ENCODE measurements at places on chromosomes 6 and 20.

GRCh38 chr20:64133951-64134407 lies 26.6 kb upstream of the NPBWR2 start:
- DNase-seq, result peak; percentile 24

GRCh38 chr20:55172310-55173002 lies 697.1 kb downstream of the DOK5 start:
- no peak for DNase-seq

DNA sequence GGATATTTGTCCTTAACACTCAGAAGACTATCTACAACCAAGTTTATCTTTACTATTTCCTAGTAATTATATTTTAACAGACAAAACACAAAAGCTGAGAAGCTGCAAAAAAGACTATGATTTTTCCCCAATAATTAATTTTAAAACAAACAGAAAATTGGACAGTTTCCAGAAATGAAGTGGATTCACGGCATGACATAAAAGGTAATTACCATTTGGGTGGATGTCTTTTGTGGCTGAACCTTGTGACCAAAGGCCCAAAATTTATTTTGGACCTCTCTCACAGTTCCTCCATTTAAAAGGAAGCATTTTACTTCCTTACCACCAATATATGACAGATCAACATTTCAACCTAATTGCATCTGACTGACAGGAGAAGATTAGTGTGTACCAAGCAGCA lies 90.2 kb downstream of the GMDS start:
- no peak for DNase-seq

GRCh38 chr6:121828146-121828886 lies 392.9 kb downstream of the GJA1 start:
- DNase-seq, result no peak

DNA sequence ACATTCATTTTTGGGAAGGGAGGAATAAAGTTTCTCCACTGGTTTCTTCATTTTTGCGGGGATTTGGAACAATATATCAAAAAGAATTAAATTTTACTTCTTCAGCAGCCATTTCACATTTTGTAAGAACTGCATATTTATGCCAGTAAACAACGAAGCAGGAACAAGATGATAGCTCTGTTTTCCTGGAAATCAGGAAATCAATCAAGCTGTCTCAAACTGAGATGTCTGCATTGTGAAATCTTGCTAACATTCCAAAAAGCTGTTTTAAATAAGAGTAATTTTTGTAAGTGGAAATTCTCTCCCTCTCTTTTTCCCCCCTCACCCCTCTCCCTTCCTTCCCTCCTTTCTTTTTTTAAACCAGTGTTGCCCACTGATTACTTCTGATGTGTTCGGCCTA lies 20.0 kb downstream of the MAPK13 start:
- no peak for DNase-seq

DNA sequence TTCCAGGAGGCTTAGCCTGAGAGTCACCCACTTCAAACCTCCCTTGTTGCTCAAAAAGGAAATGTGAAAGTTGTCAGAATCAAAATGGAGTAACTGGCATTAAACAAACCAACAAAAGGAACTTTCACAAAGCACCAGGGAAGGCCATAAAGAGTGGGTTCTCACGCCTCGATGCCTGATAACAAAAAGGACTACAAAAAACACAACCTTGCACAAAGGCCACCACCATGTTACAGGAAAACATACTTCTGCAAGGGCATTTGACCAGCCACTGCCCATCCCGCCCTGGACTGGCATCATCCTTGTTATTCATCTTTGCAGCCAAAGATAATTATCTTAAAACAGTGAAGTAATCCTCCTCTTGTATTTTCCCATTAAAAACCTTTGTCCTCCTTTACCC lies 34.8 kb downstream of the RNASET2 start:
- no peak for DNase-seq

DNA sequence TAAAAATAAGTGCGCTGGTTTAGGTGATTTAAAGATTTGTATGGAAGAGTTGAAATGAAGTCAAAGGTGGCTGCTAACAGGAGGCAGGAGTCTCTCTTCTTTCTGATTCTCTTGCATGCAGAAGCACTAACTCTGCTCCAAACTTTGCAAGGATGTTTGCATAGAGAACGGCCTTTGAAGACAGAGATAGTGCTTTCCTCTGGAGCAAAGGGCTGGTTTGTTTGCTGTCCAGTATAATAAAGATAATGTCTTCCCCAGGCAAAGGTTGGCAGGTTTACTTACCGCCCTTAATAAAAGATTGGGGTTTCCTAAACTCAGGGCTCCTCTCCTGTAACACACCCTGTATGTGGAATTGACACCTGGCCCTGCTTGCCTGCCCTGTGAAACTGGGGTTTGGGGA lies 210.6 kb upstream of the RREB1 start:
- DNase-seq, result no peak

GRCh38 chr6:44533421-44533820 lies 145.9 kb downstream of the CDC5L start:
- DNase-seq, result no peak

- DNase-seq, result peak; percentile 95
These were observed 660 bp upstream of the TFB1M start for GRCh38 chr6:155314773-155315515.

DNA sequence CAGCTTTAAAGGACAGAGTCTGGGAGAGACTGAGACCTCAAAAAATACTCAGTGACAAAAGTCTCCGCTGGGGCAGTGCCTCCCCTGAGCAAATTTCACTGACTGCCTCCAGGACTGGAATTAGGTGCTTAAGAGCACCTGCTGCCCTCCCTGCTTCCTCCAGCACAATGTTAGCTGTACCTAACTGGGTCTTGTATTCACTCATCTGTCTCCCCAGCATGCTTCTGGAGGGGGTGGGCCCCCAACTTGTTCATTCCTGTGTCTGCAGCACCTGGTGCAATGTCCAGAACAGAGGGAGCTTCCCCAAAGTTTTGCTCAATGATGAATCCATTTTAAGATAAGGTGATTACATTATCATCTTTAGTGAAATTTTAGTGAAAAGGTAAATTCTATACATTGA lies 650.7 kb downstream of the KIF16B start:
- DNase-seq, result no peak

DNA sequence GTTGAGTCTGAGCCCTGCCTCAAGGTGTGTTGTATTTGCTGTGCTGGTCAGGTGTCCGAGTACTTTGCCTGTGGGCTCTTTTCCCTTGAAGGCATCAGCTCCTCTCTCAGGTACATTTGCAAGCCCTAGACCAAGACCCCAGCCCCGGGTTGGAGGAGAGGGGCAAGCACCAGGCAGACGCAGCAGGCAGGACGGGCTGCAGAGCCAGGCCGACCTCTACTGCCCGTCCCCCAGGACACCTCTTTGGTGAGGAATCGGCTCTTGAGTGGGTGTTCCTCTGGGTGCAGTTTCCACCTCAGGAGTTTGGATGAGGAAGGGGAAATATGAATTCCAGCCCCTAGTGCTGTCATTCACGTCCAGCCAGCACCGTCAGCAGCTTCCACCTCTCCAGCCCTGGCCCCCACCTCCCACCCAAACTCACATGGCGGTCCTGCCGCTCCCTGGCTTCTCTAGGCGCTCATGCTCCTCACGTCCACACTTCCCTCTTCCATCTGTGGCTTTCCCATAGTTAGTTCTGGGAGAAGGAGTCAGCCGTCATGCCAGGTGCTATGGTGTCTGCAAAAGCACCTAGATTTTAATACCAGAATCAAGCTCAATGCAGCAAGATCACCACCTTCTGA lies 183.9 kb downstream of the DLL1 start:
- no peak for DNase-seq

DNA sequence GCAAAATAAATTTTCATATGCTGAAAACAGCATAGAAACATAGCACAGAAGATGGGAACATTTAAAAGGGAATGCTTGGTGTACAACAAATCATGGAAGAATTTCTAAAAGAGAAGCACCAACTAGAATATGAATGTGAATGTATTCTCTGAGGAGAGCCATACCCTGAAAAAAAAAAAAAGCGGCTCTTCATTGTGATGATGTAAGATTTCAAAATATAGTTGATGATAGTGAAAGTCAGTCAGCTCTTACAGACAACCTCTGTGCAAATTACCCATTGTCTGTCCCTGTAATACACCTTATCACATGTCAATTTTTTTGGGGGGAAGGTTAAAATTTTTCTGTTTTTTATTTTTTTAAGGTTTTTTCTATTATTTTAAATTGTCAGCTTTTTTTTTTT lies 58.6 kb upstream of the PTCHD4 start:
- no peak for DNase-seq

- no peak for DNase-seq
These were observed 95.5 kb downstream of the NCR2 start for GRCh38 chr6:41430875-41431274.

DNA sequence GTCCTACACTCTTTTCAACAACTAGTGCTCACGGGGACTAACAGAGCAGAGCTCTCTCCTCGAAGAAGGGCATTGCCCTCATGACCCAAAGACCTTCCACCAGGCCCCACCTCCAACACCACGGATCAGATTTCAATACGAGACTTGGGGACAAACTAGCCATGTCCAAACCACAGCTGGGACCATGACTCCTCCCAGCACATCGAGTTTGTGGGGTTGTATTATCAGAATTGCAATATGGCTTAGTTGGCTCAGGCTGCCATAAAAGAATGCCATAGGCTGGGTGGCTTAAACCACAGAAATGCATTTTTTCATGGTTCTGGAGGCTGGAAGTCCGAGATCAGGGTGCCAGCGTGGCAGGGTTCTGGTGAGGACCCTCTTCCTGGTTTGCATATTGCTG lies 189.7 kb upstream of the PMEPA1 start:
- no peak for DNase-seq

- DNase-seq, result no peak
These were observed 235.3 kb upstream of the CEP162 start for GRCh38 chr6:84462698-84463097.

- DNase-seq, result peak; percentile 77
These were observed 136.3 kb upstream of the ZNF184 start for GRCh38 chr6:27608916-27609883.

- no peak for DNase-seq
These were observed 434.7 kb downstream of the BCKDHB start for GRCh38 chr6:80541181-80541580.
